ENCODE measurements at places on chromosomes 4 and X.

- H3K27me3 ChIP-seq, result peaks cover 56% of the 10 kb centered on the region
- H3K27ac ChIP-seq, result no peak overlapping the region
- peaks cover 12% of the 10 kb centered on the region for H3K4me1 ChIP-seq
- DNase-seq, result no peak
Measured at GRCh38 chr4:133145758-133146573, 3.1 kb upstream of the PCDH10 start.

- H3K27ac ChIP-seq, result no peak overlapping the region
- H3K4me3 ChIP-seq, result peak overlapping the region; percentile 27
- H3K27me3 ChIP-seq, result peaks cover 92% of the 10 kb centered on the region
- H3K36me3 ChIP-seq, result peaks cover 2% of the 10 kb centered on the region
- H3K4me1 ChIP-seq, result peaks cover 16% of the 10 kb centered on the region
Measured at GRCh38 chr4:54228056-54228527, 1.0 kb upstream of the PDGFRA start.

DNA sequence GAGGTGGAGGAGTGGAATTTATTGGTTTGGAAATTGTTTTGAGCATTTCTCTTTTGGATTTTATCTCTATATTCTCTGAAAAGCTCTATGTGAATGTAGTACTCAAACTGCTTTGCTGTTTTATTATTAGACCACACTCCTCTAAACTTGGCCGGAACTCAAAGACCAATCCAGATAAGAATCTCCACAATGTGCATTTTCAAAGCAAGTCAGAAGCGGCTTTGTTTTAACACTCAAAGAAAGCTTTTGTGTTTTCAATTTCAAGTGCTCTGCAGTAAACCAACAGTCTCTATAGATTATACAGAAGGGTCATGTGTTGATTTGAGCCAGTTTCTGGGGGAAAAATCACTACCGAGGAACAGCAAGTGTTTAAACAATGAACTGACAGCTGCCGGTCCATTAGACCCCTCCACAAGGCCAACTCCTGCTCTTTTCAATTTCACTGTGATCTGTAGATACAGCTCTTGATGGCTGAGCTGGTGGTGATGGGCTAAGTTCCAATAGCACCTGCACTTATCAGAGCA is 79.4 kb downstream of the FTHL17 start:
- H3K36me3 ChIP-seq, result no peaks in the 10 kb centered on the region
- peak overlapping the region; percentile 34 for H3K4me3 ChIP-seq
- H3K27me3 ChIP-seq, result peaks cover 15% of the 10 kb centered on the region
- H3K4me1 ChIP-seq, result peaks cover 28% of the 10 kb centered on the region

GRCh38 chr4:129189630-129190029 is 93.7 kb downstream of the C4orf33 start:
- peaks cover 2% of the 10 kb centered on the region for H3K27me3 ChIP-seq
- no peak overlapping the region for H3K4me3 ChIP-seq
- no peaks in the 10 kb centered on the region for H3K4me1 ChIP-seq
- H3K36me3 ChIP-seq, result no peaks in the 10 kb centered on the region

GRCh38 chrX:3577551-3577950 is 135.9 kb downstream of the PRKX start:
- no peak overlapping the region for H3K4me3 ChIP-seq
- H3K4me1 ChIP-seq, result no peaks in the 10 kb centered on the region
- no peak for DNase-seq
- H3K27me3 ChIP-seq, result no peaks in the 10 kb centered on the region
